ENCODE measurements at places on chromosomes 1 and 21. TPM values are rescaled to one million over a fixed set of nuclear protein-coding genes. Genes with fewer than 3 reads are reported as not detected.

C1orf94 gene
- total RNA-seq = not detected

C1orf87 gene
- not detected for total RNA-seq

ZNF683 gene
- not detected for total RNA-seq

NOTCH2NLA gene
- total RNA-seq = 15.1 TPM

OLFML3 gene
- total RNA-seq = 5.2 TPM

GPR25 gene
- not detected for total RNA-seq

UBL4B gene
- total RNA-seq = not detected

TACSTD2 gene
- not detected for total RNA-seq
